ENCODE measurements at places on chromosomes 4 and X.

DNA sequence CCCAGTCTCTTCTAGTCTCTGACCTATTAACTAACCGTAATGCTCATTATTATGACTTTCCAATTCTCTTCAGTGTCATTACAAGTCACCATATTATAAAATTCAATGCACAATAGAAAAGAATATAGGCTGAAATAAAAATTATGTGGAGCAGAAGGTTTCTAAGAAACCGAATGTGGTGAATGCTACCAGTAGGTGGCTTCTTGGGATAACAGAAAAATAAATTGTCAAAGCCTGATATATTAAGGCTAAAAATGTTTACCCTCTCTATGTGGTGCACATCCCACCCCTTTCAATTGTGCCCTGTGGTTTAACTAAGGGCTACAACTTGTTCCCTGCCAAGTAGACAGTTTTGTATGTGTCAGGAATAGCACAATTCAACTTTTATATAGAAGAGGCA, 624.6 kb upstream of the TECRL start:
- no peak for DNase-seq

DNA sequence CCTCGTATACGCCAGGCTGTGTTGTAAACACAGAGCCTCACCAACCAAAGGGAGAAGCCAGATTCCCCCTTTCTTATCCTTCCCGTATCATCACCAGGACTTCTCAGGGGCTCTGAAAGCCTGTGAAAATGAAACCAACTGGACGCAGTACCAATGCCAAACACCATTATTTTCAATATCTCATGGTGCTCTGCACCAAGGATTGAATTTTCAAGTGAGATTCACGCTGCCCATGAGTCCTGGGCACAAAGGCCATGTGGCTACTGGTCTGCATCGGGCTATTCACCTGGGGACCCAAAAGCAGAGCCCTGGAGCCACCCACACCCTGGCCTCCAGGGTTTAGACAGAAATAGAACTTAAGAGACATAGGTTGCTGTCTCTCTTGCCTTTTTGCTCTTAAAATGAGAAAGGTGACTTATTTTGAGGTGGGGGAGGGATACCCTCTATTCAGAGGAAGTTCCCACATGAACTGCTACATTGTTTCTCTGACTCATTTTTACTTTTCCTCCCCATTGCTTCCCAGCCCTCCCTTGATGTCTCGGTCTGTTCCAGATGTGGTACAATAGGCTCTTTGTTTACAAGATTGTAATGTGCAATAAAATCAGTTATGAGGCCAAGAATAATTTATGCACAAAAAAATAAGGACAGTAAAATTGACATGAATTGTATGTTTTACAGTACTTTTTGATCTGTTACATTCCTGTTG, 55.4 kb downstream of the MAML3 start:
- no peak for DNase-seq

DNA sequence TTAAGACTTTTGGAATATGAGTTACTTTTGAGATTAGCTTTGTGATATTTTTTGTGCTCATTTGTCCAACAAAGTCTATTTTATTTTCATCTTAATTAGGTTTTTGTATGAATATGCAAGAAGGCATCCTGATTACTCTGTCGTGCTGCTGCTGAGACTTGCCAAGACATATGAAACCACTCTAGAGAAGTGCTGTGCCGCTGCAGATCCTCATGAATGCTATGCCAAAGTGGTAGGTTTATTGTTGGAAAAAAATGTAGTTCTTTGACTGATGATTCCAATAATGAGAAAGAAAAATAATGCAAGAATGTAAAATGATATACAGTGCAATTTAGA, 10.8 kb downstream of the ALB start:
- no peak for DNase-seq

DNA sequence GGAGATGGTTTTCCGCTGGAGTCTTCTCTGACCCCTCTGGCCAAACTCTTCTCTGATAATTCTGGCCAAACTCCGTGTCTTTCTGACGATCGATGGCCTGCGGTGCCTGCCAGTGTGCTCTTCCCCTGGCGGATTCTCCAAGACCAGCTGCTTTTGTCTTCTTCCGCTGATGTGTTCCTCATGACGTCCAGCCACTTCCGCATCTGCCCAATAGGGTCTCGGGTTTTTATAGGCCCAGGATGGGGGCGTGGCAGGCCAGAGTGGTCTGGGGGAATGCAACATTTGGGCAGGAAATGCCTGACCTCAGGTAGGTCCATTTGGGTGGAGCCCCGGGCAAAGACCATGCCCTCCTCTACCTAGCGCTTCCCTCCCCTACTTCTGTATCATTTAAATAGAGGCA, 1542.1 kb downstream of the STIM2 start:
- DNase-seq: no peak

GRCh38 chr4:91621446-91621845, 682.3 kb upstream of the GRID2 start:
- no peak for DNase-seq

DNA sequence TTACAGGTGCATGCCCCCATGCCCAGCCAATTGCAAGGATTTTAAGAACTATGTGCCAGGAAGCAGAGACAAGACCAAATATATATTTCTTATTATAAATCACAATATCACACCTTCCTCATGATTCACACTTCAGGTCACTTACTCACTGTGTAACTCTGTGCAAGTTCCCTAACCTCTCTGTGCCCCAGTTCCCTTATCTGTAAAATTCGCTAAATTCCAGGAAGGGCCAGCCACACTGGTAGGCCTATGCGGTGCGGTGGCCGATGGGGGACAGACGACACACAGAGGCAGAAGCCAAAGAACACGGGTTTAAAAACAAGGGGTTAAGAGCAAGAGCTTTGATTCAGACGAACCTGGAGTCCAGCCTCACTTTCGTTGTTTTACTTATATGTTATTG, 2.8 kb downstream of the TRIM2 start:
- no peak for DNase-seq

DNA sequence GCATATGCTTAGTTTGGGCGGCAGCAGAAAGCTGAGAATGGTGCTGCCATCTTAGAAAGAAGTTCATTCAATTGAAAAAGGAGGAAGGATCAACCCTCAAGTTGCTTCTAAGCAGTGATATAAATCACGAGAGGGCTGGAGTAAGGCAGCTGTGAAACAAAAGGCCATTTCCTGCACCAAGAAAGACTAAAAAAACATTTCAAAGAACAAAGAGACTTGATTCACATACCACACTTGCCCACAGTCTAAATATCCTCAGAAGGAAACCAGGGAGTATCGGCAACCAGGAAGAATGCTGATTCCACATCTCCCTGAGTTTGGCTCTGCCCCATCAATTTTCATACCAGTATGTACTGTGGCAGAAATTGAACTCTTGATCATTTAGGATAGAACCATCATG, 240.1 kb downstream of the OPHN1 start:
- no peak for DNase-seq

GRCh38 chr4:189206953-189207352, 733.7 kb upstream of the FRG1 start:
- DNase-seq: no peak

DNA sequence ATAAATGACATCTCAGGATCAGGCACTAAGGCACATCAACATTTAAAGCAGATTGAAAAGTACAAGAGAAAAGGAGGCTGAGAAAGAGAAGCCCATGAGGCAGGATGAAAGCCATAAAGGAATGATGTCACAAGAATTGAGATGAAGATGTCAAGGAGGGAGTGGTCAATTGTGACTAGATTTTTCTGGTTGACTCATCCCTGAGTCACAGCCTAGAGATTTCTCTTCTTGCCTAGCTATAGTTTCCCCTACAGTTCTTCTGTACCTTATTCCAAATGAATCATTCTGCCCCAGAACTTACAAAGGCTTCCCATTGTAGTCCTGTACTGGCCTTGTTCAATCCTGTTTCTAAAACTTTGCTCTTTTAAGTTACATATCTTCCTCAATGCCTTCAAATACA, 3.4 kb upstream of the USP53 start:
- DNase-seq: no peak

Measured in effector CD8-positive, alpha-beta T cell (primary cell).